CD4-positive, alpha-beta T cell treated with Interleukin-4 for 4 hours (primary cell): ENCODE measurements at places on chromosomes 6 and 20.

DNA sequence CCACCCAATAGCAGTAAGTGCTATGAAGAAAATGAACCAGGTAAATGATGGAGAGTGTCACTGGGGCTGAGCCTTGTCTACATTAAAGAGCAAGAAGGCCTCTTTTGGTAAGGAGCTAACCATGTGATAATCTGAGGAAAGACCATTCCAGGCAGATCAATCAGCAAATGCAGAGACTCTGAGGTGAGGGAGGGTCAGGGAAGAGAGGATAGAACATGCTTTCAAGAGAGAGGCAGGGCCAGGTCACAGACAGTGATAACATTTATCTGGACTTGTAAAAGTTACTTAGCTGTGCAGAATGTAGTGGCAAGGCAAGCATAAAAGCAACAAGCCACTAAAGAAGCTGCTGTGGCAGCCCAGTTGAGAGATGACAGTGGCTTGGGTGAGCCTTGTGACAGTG is 197.3 kb downstream of the TASP1 start:
- no peak for DNase-seq

DNA sequence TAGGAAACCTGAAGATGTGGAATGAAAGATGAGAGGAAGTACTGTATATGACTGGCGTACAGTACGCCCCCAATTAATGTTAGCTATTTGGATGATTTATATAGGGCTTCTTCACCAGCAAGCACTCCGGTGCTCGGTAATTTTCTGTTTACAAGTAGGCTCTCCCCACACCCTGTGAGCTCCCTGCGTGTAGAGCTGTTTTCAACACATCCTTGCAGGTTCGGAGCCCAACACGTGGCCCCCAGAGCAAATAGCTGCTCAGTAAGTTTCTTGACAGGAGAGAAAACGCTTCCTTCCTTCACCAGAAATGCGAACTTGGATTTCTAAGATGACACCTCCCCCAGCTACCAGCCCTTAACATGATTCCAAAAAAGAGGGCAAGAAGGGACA is 1.2 kb upstream of the RAB22A start:
- DNase-seq: peak; percentile 15

DNA sequence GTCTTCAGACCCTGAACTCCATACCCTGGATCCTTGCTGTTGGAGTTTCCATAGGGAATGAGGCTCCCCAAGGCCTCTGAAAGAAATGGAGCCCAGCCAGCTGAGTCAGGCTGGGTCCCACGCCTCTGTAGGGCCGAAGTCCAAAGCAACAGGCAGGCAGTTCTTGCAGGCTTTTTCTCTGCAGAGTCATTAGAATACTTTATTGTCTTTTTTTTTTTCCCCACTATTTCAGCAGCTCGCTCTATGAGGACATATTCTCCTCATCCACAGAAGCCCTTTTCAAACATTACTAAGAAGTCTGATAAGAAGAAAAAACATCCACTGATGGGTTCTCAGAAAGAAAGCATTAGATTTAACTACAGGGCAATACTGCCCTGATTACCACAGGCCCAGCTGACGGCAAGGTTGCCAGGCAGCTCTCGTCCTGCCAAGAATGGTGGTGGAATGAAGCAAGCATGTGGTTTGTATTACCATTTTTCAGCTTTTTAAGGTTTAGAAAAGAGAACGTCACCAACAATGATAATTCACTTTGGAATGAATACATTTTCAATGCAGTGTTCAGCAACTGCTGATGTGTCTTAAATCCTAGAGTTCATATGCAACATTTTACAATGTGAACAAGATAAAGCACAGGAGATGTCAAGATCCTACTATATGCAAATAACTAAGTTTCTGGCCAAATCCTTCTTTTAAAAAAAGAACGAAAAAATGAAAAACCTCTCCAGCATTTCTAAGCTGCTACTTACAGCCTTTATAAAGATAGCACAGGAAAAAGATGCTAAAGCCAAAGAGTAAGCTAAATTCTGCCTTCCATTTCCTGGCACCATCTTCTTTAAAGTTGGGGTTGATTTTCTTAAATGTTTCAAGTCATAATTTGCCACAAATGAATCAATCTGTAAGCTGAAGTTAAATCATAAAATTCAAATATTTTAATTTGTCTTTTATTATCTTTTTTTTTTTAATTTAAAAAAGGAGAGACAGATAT is 223.6 kb upstream of the CITED2 start:
- no peak for DNase-seq

- DNase-seq: no peak
These were observed 29.4 kb downstream of the PHIP start for GRCh38 chr6:79048611-79049010.

DNA sequence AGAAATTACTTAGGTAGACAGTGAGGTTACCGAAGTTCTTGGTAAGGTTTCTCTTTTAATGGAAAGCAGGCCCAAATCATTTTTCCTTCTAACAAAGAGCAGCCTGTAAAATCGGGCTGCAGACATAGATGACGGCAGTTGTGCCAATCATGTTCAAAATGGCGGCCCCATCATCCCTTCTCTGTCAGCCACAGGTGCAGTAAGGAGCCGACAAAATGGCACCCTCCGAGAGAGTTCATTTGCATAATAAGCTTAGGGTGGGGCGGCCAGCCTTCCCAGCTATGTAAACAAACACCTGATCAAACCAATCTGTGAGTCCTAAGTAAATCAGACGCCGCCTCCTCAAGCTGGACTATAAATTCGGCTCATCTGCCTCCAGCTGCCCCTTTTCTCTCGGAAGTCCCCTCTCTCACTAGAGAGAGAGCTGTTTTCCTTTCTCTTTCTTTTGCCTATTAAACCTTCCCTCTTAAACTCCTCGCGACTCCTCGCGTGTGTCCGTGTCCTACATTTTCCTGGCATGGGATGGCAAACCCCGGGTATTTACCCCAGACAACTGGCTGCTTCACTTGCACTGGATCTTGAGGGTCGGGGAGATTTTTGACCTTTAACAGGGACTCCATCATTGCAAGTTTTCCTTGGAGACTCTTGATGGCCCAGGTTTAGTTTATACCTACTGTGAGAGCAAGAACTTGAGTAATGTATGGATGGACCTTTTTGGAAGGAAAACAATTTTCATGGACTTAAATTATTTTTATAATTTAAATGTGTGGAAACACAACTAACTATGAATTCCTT is 8.9 kb upstream of the DDR1 start:
- DNase-seq: no peak

- DNase-seq: no peak
These were observed 146.7 kb upstream of the TAB2 start for GRCh38 chr6:149170564-149171452.

DNA sequence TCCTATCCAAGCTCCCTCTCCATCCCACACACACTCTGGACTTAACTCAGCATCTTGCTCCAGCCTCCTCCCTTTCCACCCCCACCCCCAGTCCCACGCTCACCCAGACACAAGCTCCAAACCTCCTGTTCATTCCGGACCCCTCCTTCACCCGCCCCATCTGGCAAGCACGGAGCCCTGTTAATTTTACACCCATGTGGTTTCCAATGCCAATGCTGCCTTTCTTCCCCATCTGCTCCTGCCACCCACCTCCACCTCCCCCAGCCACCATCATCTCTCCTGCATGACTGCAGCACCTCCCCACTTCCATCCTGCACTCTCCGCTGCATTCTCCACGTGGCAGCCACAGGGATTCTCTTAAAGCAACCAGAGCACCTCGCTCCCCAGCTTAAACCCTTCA is 9.9 kb upstream of the CDK5RAP1 start:
- no peak for DNase-seq

GRCh38 chr20:35447082-35447789 is 8.2 kb upstream of the CEP250 start:
- peak; percentile 83 for DNase-seq

DNA sequence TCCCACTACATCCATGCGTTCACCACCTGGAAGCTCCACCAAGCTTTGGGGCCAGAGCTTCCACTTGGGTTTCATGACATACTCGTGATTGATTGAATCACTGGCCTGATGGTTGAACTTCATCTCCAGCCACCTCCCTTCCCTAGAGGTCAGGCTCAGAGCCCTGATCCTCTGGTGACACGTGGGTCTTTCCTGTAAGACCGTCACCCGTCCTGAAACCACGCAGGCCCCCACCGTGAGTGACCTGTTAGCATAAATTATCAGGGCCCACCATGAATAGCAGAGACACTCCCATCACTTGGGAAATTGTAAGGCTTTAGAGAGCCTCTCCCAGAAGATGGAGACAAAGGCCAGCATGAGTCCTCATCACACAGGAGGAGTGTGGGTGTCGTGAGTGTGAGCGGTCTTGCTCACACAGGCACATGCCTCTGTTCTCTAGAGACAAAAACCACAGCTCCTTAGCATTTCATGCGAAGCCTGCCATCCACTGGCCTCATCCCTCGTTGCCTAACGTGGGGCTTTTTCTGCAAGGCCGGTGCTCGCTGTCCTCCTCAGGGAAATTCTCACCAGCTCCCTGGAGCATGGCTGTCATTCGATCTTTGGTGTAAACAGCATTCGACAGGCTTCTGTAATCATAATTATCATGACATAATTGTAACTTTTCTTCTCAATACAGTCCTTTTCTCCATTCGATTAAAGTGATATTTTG is 65.1 kb upstream of the DUSP22 start:
- DNase-seq: no peak

GRCh38 chr20:1876975-1877608 is 18.1 kb upstream of the SIRPA start:
- no peak for DNase-seq
